ENCODE measurements at places on chromosomes 13 and 19.

DNA sequence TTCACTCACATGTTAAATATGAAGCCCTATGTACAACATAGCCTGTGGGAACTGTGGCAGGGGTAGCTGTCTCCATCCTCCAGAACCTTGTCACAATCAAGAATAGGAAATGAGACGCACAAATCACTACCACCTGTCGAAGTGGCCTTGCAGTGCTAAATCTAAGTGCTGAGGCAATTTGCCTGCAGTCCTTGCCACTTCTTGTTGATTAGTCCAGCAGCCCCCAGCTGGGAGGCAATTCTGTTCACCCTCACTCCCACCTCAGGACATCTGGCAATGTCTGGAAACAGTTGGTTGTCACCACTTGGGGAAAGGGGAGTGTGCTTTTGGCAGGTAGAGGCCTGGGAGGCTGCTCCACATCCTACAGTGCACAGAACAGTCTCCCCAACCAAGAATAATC lies 10.7 kb downstream of the RFX2 start:
- no peak for DNase-seq

- no peak for DNase-seq
These were observed 20.8 kb upstream of the IPO5 start for GRCh38 chr13:97932647-97933046.

GRCh38 chr19:39906283-39906682 lies 28.2 kb downstream of the FCGBP start:
- no peak for DNase-seq

DNA sequence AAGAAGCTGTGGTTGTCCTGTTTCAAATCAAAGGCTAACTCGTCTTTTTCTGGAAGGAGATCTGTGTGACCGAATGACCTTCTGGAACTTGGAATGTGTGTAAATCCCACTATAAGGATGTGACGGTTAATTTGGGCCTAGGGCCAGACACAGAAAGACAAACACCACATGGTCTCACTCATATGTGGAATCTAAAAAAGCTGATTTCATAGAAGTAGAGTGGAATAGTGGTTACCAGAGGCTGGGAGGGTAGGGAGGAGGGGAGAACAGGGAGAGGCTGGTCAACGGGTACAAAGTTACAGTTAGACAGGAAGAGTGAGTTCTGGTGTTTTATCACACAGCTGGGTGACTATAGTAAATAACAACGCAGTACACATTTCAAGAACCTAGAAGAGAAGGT lies 39.3 kb upstream of the RGCC start:
- DNase-seq: no peak

GRCh38 chr19:51820011-51820410 lies 25.1 kb downstream of the FPR3 start:
- no peak for DNase-seq

- no peak for DNase-seq
These were observed 136.1 kb downstream of the PCDH9 start for GRCh38 chr13:67094078-67094477.
